ENCODE measurements at places on chromosomes 4 and X.

DNA sequence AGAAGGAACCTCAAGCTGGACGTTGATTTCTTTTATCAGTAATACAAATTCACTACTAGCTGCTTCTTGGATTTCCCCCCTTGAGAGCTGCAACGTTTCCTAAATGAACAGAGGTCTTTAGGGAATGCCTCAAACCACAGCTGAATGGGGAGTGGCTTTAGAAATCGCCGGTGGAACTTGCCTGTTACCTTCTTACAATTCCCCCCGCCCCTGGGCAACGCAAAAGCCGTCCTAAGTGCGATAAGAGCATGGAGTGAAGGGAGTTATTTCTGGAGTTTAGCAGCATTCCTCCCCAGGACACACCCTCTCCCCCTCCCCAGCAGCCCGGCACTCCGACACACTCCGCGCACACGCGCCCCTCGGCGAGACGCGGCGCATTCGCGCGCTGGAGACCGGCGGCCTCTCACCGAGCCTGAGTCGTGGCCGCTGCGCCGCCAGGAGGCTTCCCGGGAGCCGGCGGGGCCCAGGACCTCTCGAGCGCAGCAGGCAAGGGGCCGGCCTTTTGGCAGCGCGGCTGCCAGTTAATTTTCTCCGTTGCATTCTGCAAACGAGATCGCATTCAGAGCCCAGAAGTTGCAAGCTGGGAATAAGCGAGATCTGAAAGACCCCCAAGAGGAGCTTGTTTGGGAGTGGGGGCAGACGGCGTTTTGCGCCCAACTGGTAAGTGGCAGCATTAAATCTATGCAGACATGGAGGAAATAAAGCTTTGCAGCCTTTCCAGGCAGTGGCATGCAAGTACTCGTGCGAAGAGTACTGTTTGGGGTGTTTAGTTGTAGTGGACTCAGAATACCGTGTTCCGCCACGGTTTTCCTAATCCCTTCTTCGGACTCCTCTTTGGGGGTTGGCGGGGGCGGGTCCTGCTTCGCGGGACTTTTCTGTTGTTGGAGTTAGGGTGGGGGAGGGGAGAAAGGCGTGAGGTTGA, 134.7 kb downstream of the PALLD start:
- no peak for DNase-seq

DNA sequence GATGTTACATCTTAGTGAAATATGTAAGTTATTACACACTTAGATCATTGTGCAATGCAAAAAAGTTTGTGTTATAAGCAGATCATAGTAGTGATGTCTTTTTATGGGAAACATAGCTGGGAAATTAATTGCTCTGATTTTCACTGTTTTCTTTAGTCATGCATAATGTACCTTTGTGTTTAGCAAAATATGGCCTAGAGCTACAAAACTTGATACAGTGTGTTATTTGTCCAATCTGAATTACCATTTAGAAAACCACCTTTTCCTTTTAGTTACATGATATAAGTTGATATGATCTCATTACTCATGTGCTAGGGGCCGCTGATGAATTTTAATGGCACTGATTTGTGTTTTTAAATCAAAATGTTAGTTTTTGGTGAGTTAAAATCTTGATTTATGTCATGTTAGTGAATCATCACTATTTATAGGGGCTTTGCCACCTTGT, 2.0 kb downstream of the BMPR1B start:
- no peak for DNase-seq

DNA sequence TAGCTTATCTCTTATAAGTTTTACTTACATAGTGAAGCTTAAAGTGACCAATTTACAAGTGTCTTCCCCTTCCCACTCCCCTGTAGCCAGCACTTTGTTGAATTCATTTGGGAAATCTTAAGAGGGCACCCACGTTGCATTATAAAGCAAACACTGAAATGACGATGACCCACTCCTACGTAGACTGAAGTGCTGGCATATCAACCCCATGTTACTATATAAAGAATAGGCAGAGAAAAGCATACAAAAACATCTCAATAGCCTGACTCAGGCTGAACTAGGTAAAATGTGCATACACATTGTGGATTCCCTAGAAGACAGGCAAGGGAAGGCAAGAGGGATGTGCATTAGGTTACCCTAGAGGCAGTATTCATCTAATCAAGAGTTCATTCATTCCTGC, 313.4 kb downstream of the TENM3 start:
- no peak for DNase-seq

- no peak for DNase-seq
Measured at GRCh38 chrX:119235051-119235511, 1.0 kb upstream of the PGRMC1 start.

- DNase-seq, result no peak
Measured at GRCh38 chrX:31929366-31929765, 857.5 kb upstream of the FTHL17 start.

- no peak for DNase-seq
Measured at GRCh38 chr4:53309321-53310040, 56.4 kb downstream of the SCFD2 start.

DNA sequence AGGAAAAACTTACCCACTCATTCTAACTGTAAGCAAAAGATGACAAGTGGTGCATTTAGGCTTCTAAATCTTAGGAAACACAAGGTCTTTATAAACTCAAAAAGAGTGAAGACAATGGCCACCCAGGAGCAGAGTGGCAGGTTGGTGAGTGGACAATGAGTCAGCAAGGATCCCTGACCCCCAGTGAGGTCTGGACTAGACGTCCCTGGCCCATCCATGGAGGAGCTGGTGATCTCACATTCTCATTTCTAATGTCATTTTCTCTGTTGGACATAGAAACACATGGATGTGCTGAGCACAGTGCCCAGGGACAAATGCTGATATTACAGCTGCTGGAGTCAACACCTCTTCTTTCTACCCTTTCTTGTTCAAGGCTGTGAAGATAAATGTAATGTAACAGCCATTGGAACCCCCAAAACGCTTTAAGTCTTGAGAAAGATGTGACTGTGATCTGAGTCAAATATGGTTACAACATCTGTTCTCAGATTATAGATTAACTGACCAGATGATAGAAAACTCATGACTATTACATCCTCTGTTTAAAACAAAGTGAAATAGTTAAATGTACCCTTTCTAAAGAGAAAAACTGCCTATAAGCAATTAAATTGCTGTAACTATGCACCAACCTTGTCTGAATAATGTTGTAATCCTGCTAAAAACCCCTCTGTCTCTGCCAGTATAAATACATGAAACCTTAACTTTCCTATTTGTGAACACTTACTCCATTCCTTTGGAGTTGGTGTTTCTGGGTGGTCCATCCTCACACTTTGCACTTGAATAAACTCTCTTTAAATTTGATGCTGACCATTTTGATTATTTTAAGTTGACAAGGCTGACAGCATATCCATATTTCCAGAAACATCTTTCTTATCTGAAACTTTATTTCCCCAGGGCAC, 92.7 kb downstream of the USP46 start:
- no peak for DNase-seq

DNA sequence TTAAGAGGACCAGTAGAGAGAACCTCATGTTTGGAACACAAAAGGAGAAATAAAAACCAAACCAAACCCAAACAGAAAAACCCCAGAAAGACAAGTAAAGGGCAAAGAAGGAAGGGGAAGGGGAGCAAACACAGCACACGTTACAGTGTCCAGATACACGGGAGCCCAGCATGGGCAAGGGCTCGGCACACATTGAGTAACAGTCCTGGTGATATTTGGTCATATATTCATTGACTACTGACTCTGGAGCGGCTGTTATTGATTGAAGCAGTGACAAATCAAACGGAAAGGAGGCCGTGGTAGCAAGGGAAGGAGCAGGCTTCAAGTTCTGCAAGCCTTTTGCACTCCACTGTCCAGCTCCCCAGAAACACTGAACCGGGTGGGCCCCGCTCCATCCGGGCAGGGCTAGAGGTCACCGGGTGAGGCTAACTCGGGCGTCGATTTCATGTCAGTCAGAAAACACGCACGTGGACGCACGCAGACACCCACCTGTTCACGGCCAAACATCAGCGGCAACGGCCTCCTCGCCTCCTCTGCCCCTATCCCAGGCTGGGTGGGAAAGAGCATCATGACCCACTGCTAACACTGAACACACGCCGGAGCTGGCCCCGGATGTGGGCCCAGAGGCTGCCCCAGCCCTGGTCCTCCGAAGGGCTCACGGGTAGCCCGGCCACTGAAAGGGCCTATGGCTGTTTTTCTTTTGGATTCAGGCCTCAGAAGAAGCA, 3.7 kb upstream of the IRAK1 start:
- DNase-seq, result no peak

- DNase-seq, result no peak
Measured at GRCh38 chrX:39602195-39602594, 495.6 kb downstream of the BCOR start.

DNA sequence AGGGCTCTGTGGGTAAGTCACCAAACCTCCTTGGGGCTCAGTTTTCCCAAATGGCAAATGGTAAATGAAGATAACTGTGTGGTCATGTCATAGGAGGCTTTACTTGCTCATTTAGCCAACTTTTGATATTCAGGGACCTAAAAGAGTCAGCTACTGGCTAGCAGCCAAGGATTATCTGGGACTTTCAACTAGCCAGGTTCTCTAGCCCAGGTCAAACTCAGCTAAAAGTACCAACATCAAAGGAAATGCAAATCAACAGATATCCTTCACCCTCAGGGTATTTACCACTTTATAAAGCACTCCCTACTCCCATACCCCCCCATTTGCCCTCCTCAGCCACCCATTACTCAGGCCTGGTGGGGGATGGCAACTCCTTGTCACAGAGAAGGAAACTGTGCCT, 7.5 kb downstream of the AMER1 start:
- peak; percentile 9 for DNase-seq

- DNase-seq, result no peak
Measured at GRCh38 chr4:169133932-169134331, 123.9 kb upstream of the CBR4 start.
